ENCODE measurements at places on chromosomes 6 and 20.

DNA sequence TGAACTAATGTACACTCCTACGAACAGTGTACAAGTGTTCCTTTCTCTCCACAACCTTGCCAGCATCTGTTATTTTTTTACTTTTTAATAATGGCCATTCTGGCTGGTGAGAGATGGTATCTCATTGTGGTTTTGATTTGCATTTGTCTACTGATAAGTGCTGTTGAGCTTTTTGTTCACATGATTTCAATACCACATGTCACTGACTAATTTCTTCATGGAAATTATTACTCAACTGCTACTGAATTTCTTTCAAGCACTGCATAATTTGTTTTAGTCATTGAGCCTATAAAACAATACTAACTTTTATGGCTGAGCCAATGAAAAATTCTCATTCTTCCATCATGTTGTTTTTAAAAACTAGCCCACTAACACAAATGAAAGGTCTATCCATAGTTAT, 115.4 kb downstream of the FRK start:
- no peak for DNase-seq

DNA sequence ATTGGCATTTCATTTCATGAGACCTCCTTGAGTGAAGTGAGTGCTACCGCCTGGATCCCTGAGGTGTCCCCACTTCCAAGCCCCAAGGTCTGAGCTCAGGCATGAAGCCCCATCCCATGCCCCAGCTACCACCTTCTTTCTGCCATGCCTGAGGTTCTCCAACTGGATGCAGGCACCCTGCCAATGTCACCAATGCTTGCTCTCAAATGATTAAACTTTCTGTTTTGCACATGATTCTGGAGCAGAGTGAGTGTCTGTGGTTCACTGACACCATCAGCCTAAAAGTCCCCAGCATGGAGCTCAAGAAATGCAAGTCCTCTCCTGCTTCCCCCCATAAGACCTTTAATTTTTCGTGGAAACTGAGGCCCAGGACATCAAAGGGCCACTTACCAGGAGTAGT, 43.7 kb upstream of the BPIFA2 start:
- no peak for DNase-seq

DNA sequence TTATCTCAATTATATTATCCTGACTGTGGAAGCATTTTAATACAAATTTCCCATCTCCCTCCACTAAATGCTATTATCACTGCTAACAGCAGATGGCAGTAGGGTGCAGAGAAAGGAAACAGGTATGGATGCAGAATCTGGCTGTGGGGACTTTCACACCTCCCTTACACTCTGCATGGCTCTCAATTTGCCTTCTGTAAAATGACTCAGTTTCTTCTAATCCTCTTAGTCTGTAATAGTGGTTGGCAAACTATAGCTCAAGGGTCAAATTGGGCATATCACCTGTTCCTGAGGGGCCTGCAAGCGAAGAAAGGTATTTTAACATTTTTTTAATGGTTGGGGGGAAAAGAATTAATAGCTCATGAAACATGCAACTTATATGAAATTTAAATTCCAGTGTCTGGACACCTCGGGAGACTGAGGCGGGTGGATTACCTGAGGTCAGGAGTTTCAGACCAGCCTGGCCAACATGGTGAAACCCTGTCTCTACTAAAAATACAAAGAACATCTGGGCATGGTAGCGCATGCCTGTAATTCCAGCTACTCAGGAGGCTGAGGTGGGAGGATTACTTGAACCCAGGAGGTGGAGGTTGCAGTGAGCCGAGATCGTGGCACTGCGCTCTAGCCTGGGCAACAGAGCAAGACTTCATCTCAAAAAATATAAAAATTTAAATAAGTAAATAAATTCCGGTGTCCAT, 83.5 kb downstream of the ZMYND8 start:
- DNase-seq = peak; percentile 30

DNA sequence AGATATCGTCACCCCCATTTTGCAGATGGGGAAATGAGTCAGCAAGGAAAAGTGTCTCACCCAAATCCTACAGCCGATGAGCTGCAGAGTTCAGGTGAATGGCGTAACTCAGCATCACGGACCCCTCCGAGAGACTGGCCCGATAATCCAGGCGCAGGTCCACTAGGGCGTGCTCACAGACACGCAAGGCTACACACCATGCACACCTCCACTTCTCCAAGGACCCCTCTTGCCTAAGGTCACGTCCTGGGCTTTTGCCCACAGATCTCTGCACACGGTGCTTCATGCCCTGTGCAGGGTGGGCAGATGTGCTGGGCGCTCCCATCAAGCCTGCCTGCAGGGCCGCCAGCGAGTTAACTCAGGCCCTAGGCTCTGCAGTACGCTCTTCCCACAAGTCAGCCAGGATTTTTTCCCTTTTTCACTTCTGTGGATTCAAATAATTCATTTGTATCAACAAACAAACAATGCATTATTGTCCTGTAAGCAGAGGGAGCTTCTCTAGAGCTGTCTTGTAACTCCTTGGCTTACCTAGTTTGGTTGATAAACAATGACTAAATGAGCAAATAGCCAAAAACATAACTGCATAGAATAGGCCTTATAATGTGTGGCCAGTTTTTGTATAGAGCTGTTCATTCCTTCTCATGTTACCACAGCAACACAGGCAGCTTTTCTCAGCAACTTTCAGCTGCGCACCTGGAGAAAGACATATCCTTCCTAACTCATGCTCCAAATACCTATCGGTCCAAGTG, 139.1 kb downstream of the AGPAT4 start:
- DNase-seq = no peak

- DNase-seq = no peak
Observed at GRCh38 chr20:49854190-49854875, 41.7 kb downstream of the SLC9A8 start.

- DNase-seq = no peak
Observed at GRCh38 chr20:57840066-57840465, 130.3 kb upstream of the PMEPA1 start.

DNA sequence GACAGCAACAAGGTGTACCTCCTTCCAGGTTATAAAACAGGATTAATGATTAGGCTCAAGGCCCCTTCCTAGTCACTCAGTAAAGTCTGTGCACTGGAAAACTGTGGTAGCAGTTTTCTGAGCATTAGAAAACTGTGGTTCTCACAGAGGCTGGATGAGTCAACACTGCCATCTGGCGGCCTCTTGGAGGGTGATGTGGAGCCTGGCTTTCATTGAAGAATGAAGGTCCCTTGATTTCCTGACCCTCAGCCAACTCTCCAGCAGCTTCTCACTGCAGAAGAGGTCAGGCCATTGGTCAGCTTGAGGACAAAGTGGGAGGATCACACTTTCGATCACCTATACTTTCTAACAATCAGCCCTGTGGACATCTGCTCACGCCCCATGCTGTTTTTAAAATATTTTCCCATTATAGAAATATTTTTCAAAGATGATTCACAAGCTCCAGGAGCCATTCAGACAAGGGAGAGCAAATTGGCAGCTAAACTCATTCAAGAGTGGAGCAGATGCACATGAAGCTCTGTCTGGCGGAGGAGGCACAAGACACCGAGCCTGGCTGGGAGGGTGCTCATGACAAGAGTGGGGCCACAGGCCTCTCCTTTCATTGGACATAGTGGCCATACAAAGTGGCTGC, 23.2 kb downstream of the PSMB1 start:
- peak; percentile 48 for DNase-seq

DNA sequence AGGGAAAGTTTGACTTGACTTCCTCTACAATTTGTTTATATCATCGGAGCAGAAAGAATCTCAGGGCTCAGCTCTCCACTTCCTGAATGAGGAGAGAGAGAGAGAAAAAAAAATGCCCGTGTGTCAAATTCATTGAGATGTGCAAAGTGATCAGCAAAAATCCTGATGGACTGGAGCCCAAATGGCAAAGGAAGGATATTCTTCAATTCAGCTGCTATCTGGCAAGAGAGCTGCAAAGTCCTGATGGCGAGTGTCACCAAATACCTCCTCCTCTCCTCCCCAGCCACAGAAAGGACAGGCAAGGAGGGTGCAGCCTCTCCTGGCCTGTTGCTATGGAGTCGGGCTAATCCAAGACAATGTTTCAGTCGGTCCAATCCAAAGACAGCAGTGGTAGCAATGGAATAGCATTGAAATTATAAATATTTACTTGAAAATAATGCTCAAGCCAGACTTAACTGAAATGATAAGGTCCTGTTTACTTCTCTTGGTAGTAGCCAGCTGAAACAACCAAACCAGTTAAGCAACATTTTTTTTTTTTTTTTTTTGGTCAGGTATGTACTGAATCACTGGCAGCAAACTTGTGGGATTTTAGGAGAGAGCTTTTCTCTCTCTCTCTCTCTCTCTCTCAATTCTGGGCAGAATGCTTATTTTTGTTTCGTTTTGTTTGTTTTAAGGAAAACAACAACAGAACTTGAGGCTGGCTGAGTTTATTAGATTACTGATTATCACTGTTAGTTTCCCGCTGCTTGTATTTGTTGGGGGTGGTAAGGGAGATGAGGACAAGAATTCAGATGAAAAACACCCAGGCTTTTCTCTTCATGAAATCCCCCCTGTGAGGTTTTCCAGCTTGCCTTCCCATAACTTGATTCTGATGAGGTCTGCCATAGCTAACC, 204.2 kb downstream of the BCAS1 start:
- no peak for DNase-seq

DNA sequence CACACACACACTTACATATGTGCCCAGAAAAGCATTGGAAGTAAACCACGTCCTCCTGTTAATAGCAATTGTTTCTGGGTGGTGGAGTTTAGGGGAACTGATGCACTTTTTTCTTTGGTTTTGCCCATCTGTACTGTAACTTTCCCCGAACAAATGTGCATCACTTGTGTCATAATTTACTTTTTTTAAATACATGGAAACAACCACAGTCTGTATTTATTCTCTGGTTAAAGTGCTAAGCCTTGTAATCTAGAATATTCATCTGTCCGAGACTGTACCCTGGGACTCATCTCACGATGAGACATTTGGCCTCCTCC, 61.5 kb upstream of the CD93 start:
- DNase-seq = no peak

- DNase-seq = no peak
Observed at GRCh38 chr6:33213989-33214335, 5.7 kb downstream of the RING1 start.

DNA sequence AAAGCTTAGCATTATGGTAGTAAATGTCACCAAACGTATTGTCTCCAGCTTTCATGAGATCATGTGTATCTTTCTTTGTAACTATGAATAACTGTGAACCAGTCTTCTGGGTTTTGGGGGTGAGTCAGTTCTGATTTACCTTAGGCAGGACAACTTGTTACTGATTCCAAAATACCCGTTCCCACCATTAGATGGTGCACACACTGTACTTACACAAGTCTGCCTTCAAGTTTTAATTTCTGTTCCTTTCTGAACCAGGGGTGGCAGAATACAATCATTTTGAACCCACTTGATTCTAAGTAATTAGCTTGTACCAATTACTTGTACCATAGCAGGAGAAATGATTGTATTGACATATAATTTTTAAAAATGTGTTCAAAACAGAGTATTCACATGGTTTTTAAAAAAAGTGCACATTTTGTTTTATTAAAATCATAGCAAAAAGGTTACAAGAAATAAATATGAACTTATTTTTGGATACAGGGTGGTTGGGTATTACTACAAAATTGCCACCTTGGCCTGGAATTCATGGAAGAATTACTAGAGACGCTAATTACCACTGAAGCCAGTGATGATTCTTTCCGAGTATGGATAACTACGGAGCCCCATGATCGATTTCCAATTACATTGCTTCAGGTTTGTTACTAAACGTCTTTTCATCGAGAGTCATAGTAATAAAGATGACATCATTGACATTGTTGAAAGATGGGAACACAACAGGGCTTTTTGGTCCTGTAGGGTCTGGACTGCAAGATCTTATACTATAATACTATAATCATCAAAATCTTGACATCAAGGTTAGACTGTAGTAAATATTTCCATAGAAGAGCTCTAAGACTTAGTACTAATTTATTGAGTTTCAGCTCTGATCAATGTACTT, 75.2 kb upstream of the GLP1R start:
- DNase-seq = no peak

GRCh38 chr6:24883618-24884017, 52.1 kb downstream of the RIPOR2 start:
- DNase-seq = no peak

DNA sequence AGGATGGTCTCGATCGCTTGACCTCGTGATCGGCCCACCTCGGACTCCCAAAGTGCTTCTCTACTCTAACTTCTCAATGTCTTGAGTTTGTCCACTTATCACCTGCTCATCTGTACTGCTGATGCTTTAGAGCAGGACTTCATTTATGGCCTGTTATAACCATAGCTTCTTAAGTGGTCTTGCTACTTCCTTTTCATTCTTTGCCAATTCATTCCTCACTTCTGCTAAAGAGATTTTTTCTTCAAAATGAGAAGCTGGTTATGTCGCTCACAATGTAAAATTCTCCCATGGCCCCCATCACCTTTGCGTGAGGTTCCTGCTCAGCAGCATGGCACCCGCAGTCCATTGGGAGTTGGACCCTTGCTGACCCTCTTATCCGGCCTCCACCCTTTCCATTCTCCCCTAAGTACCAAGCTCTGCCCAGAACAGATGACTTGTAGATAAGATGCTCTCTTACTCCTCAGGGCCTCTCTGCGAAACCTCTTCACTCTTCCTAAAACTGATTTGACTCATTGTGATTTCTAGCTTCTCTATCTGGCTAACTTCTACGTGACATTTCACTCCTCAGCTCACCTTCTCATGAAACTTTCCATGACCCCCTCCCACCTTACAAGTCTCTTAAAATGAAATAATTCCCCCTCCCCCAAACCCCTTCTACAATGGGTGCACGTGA, 13.9 kb upstream of the CD164 start:
- no peak for DNase-seq

DNA sequence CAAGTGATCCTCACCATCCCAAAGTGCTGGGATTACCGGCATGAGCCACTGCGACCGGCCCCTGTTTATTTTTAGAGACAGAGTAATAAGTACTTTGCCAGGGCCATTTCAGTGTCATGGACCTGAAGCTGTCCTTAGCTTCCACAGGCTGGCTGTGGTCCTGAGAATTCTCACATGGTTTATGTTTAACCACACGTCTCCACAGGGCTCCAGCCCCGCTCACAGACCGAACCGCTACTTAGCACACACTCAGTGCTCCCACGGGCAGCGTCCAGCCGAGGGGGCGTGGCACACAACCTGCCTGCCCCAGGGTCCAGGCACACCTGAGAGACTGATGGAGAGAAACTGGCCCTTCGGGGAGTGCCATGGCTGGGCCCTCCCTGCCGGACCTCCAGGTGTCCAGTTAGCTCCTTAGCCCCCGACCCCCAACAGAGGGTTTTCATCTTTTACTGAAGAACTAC, 11.7 kb downstream of the ACSS1 start:
- no peak for DNase-seq

DNA sequence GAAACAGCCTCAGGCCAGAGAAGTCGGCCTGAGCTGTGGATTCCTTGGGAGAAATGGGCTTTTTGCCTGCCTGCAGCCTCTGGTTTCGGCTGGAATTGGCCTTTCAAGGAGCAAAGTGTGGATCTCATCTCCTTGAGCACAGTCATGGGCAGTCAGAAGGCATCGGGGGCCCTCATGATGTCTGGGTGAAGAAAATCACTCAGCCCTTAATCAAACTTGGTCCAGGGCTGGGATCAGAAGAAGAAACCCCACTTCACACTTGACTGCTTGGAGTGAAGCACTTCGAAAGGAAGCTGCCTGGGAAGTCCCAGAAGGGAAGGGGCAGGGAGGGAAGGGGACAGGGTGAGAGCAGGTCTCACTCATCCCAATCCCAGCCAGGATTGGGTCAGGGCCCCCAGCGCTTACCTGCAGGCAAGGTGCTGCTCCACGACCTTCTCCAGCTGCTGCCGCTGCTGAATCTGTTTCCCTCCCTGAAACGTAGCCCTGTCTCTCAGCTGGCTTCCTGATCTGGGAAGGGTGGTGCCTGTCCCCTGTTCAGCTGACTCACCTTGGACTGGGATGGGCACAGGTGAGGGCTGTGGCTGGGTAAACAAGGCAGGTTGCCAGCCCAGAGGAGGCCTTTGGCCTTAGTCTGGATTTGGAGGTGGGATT, at the start of gene SDCBP2:
SDCBP2 (minus strand) TSS at position 460 of the 651 bp plus-strand sequence. CDS start 8,723 bp downstream, outside the sequence.
- DNase-seq = no peak

Data from CD4-positive, alpha-beta T cell treated with Interleukin-15 for 1 hour (primary cell).